ENCODE measurements at places on chromosomes 11 and 22. TPM values are rescaled to one million over a fixed set of nuclear protein-coding genes. Genes with fewer than 3 reads are reported as not detected.

DNA sequence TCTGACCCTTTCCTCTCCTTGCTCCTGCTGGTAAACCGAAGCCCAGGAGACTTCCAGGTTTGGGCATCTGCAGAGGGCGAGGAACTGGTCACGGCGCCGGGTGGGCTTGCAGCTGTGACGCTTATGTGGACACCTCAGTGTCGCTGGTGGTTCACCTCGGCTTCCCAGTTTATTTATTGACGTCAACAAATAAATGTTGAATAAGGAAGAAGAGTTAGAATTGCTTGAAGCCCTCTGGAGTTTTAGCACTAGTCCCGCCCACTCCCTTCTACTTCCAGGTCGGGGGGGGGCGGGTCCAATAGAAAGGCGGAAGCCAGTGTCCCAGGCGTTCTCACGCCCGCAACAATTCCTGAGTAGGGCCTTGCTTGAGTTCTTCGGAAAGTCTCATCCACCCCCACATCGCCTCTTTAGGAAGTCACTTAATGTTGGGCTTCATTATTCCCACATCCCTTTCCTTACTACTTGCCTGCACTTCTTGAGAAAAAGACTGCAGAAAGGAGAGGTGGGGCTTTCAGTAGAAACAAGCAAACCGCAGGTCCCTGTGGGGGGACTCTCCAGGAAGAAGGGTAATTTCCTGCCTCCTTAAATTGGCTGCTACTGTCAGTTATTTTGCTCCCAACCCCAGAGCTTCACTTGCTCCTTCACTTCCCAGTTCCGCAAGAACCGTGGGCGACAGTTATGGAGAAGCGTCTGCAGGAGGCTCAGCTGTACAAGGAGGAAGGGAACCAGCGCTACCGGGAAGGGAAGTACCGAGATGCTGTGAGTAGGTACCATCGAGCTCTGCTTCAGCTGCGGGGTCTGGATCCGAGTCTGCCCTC is at the start of gene TTC9C:
TSS of gene TTC9C (plus strand) at position 316 of the 818 bp plus-strand sequence. CDS start at position 679, 363 bp downstream.
- peak; percentile 87 for DNase-seq

RAG2 gene
- not detected for total RNA-seq

EXT2 gene
- total RNA-seq: 38.5 TPM

USH1C gene
- total RNA-seq: not detected

SERHL2 gene
- 1.3 TPM for total RNA-seq

DNA sequence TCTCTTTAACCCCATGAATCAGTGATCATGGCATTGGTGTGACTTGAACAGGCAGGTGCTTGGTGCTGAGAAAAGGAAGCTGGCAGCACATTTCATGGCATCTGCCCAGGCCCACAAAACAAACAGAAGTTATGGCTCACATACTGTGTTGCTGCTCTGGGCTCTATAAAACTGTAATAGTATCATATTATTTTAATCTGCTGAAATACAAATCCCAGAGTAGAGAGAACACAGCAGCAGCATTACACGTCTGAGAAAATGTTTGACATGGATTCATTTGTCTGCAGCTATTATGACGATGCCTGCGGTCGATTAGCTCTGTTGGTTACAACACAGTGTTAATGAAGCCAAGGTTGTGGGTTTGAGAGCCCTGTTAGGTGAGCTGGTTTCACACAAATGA is 80.8 kb downstream of the ALX4 start:
- no peak for DNase-seq

DNA sequence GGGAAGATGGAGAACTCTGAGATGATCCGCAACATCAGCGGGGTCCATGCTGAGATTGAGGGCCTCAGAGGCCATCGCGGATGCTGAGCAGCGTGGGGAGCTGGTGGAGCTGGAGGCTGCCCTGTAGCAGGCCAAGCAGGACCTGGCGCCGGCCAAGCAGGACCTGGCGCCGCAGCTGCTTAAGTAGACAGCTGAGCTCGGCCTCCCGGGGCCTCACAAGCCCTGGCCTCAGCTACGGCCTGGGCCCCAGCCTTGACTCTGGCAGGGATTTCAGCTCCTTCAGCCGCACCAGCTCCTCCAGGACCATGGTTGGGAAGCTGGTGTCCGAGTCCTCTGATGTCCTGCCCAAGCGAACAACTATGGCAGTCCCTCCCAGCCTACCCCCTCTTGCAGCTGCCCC is 7.3 kb upstream of the RNASEH2C start:
- no peak for DNase-seq

GRCh38 chr11:134562196-134562595 is 150.2 kb upstream of the B3GAT1 start:
- DNase-seq: no peak

- DNase-seq: peak; percentile 88
Measured at GRCh38 chr11:85752890-85753581, 57.9 kb downstream of the SYTL2 start.

DNA sequence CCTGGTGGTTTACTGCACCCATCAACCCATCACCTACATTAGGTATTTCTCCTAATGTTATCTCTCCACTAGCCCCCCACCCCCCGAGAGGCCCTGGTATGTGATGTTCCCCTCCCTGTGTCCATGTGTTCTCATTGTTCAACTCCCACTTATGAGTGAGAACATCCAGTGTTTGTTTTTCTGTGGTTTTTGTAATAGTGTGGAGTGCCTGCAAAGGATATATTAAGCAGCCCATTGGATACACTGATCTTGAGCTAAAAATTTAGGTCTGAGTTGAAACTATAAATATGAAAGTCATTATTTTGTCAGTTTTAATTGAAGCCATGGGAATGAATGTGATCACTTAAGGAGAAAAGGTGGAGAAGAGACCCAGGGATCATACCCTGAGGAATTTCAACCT is 23.0 kb downstream of the MRPL48 start:
- no peak for DNase-seq
